Stimulated activated CD8-positive, alpha-beta memory T cell treated with anti-CD3 and anti-CD28 coated beads, Interleukin-15, amount 100 ng/mL, for 48 hours (primary cell): ENCODE measurements at places on chromosomes 7 and 10.

DNA sequence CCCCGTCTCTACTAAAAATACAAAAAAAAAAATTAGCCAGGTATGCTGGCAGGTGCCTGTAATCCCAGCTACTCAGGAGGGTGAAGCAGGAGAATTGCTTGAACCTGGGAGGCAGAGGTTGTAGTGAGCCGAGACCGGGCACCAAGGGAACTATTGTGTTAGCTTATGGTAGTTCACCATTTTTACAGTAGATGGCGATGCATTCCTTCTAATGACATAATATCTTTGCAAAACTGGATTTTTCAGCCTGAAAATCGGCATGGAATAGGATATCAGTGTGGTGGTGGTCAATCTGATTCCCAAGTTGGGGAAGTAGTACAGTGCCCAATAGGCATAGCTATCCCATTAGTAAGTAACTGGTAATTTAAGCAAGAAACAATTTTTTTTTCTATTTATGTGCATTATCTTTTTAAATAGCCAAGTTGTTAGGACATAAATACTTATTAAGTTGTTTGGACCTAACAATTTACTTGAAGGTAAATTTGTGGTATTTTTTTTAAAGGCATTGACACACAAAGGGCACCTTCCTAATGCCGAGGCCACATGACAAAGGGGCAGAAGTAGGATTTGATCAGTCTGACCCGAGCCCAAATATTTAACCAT, 17.6 kb upstream of the IMPDH1 start:
- DNase-seq: no peak

DNA sequence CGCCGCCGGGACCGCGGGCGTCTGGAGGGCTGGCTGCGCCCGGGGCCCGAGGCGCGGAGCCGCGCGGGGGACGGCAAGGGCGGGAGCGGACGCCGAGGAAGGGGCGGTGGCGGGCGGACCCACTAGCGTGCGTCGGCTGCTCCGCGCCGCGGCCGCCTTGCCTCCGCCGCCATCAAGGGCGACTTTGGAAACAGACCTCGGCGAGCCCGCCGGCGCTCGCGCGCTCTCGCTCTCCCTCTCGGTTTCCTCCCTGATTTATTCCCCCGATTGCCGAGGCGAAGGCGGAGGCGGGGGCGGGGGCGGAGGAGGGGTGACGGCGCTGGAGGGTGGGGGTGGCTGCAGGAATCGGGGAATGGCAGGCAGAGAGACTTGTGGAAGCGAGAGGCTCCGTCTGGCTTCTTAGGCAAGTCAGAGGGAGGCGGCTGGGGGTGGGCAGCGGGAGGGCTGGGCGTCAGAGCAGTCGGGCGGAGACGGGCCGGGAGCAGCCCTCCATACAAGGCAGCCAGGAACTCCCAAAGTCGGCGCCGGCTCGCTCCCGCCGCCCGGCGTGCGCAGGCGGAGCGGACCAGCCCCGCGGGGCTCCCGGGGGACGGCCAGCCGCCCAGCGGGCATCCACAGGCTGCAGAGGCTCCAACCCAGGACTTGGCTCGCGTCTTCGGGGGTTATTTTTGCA, at the start of gene CACNA2D1:
TSS of gene CACNA2D1 (minus strand) at position 231 of the 673 bp plus-strand sequence.
- DNase-seq: no peak

DNA sequence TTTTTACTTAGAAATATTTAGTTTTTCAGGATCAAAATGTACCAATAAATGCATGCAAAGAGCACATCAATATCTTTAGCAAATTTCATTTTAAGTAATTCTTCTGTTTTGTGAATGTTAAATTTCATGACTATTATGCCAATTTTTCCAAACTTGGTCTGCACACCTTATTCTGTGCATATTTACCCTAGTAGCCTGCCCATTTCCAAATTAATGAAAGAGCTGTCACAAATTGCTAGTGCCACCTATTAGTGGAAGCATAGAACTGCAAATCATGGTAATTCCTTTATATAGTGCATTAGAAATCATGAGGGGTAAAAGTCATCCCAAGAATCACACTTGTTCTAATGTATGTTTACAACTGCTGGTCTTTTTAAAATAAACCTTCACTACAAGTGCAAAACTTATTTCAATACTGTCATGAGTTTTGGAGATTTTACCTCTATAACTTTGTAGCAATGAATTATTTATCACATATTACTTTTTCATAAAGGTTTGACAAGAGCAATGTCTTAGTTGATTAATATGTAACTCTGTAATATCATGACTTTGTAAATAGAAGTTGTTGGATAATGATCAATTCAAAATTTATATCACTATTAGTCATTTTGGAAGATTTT, 5.7 kb downstream of the SEMA3A start:
- DNase-seq: no peak

DNA sequence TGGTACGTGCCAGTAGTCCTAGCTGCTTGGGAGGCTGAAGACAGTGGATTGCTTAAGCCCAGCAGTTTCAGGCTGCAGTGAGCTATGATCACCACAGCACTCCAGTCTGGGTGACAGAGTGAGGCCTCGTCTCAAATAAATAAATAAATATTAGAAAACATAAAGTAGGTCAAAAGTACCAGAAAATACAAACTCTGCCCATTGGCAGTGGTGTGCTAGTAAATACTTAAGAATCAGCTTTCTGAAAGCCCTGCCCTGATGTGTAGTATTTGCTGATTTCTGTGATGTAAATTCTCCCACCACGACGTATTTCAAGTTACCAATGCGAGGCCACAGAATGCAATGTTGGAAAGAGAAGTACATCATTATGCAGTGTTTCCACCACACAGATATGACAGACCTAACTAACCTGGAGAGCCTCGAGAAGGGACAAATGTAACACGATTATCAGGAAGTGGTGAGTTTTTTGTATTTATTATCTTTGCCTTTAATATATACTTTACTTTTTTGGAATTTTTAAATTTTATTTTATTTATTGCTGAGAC, 11.8 kb upstream of the MAP3K8 start:
- no peak for DNase-seq

GRCh38 chr10:114631090-114631665, 26.9 kb downstream of the ABLIM1 start:
- DNase-seq: no peak
